ENCODE measurements at places on chromosomes 6 and 20.

DNA sequence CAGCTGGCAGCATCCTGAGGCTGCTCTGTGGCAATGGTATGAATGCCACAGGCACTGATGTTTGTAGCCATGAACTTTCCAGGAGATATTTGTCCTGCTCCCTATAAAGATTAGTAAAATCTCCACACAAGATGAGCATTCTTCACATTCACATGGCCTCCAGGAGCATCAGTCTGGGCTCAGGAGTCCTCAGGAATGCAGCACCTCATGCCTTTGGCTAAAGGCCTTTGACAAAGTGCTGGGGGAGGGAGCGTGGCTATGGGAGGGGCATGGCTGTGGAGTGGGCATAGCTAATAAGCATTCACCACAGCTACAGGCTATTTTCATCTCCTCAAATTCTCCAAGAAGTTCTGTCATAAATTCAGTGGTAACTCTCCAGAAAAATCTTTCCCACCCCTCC, 90.5 kb upstream of the LY86 start:
- no peak for DNase-seq

DNA sequence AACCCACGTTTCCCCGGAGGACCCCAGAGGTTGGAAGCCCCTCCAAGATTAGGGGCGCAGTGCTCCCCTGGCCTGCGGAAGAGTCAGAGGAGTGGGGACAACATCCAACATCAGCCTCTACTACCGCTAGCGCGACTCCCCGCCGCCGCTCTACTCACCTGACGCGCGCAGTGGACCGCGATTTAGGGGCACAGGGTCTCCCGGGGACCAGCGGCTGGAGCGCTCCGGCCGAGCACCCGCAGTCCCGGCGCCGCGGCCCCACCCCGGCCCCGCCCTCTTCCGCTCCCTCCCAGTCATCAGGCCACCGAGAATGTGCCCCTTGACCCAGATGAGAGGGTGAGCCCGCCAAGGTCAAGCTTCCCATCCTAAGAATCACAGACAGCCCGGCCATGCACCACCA, at the start of gene ZFP57:
Gene ZFP57, minus strand, starts transcription at position 249 of the 400 bp plus-strand sequence. CDS start 4,149 bp downstream, outside the sequence.
- no peak for DNase-seq

DNA sequence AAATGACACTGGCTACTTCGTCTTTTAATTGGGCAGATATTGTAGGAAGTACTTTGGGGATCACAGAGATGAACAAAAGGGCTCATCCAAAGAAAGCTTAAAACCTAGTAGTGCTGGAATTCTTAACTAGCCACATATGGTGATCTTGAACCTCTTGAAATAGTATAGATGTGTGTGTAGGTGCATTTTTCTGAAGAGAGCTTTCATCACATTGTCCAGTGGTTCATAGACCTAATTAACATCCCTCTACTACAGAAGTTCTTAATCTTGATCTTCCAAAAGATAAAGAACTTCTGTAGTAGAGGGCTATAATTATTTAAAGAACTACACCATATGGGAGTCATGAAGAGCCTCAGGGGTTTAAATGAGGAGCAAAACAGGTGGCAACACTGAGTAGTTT, 2.3 kb upstream of the PRIM2 start:
- DNase-seq: no peak

DNA sequence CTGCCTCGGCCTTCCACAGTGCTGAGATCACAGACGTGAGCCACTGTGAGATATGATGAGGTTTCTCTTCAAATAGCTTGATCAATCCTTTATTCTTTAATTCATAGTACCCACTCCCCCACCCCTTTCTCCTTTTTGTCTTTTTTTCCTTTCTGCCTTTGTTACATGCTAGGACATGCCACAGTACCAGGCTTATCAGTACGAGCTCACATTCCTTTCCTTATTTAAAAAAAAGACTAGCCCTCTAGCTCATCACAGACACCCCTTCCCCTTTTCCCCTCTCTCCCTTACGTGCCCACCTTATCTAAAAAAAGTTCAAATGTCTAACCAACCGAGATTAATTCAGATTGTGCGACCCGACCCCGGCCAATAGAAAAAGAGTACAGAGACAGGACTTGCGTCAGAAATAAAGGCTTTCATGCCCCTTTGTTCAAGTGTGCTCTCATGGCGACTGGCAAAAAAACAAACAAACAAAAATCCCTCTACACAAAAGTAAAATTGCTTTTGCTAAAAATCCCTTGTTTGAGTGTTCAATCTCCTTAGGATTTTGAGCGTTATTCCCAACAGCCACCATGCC, 49.2 kb downstream of the MRAP2 start:
- DNase-seq: peak; percentile 3

- no peak for DNase-seq
Measured at GRCh38 chr6:37600312-37600916, 97.3 kb downstream of the MDGA1 start.

DNA sequence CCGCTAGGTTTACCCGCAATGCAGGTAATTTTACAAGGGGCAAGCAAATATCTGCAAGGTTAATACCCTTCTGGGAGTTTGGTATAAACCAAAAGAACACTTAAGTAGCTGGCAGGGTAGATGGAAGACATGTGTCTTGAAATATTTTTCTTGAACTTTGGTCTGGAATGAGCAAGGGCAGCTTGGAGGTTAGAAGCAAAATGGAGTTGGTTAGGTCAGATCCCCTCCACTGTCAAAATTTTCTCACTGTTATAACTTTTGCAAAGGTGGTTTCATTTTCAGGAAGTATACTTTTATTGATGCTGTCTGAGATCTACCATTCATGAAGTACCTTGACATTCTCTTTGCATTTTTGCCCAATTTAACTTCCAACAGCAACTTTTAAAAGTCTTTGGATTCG, 13.3 kb upstream of the KIAA1586 start:
- DNase-seq: no peak

DNA sequence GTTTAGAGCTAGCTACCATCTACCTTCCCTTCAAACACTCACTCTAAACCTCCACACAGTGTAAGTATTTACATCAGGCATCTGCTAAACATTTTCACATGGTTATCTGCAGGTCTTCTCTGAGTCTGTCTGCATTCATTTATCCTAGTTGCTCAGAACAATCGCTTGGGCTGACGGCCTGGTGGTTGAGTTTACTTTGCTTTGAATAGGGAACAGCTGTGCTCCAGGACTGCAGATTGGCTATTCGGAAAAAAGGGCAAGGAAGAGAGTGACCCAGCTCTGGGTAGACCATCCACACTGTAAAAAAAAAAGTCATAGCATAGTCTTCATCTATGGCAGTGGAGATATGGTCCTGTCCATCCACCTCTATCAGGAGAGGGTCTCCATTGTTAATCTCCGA, 115.3 kb upstream of the ESR1 start:
- DNase-seq: no peak

DNA sequence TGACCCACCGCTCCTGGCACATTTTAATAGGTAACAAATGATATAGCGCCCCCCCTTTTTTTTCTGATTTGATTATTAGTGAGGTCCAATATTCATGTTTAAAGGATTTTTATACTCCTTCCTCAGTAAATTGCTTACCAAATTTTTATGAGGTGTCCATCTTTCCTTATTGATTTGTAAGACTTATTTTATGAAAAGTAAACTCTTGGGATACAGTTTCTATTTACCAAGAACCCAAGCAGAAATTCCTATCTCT, 25.1 kb downstream of the TRIM27 start:
- DNase-seq: no peak

GRCh38 chr6:156337801-156338200, 439.4 kb upstream of the ARID1B start:
- DNase-seq: no peak

- no peak for DNase-seq
Measured at GRCh38 chr6:156563714-156564113, 213.5 kb upstream of the ARID1B start.

DNA sequence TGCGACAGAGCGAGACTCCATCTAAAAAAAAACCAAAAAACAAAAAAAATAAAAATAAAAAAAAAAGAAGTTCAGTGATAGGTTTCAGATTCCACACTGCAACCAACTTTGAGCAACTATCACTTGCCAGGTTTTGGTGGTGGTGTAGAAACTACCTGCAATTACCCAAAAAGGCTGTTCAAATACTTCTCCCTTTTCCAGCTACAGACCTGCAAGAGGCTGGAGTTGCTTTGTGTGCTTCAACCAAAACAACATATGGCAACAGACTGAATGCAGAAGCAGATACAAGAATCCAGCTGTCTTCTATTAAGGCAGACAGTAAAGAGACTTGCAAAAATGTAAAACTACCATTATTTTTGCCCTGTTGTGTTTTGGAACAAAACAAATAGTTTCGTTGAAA, 9.3 kb upstream of the BCAS1 start:
- no peak for DNase-seq

Data from fibroblast of villous mesenchyme (primary cell).